ENCODE measurements at places on chromosomes 13 and 19.
A peak's percentile ranks its signal among the peaks of the same experiment; 100 is the strongest.

DNA sequence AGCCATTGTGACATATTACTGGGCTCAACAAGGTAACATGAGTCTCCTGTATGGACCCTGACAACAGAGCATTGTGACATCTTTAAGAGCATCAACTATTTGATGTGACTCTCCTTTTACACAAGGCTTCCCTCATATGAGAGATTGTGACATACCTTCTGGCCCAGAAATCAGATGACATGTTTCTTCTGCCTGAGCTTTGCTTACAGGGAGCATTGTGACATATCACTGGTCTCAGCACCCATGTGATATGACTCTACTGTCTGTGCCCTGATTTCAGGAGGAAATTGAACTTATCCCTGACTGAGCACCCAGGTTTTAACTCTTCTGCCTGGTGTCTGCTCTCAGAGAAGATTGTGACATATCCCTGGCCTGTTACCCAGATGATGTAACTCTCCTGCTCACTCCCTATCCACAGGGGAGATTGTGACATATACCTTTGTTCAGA, 15.9 kb upstream of the ZNF681 start:
- no peak for DNase-seq

- peak; percentile 50 for DNase-seq
These were observed 13.5 kb downstream of the ERVV-2 start for GRCh38 chr19:53057904-53058580.

- peak; percentile 40 for DNase-seq
These were observed 51.6 kb downstream of the SERP2 start for GRCh38 chr13:44425041-44425814.

DNA sequence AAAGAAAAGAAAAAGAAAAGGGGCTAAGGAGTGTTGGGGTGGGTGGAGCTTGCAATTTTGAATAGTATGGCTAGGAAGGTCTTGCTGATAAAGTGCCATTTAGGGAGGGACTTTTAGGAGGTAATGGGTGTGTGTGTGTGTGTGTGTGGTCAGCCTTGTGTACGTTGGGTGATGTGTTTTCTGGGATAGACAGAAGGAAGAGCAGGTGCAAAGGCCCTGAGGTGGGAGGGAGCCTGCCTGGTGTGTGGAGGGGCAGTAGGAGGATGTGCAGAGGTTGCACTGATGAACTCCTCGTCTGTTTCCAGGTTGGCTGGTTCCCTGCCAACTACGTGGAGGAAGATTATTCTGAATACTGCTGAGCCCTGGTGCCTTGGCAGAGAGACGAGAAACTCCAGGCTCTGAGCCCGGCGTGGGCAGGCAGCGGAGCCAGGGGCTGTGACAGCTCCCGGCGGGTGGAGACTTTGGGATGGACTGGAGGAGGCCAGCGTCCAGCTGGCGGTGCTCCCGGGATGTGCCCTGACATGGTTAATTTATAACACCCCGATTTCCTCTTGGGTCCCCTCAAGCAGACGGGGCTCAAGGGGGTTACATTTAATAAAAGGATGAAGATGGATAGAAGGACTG, 30.5 kb upstream of the ADGRE1 start:
- DNase-seq: no peak

- DNase-seq: no peak
These were observed 583 bp downstream of the CCDC61 start for GRCh38 chr19:45995715-45996385.

- DNase-seq: peak; percentile 31
These were observed 182.1 kb downstream of the POSTN start for GRCh38 chr13:37416291-37417059.

DNA sequence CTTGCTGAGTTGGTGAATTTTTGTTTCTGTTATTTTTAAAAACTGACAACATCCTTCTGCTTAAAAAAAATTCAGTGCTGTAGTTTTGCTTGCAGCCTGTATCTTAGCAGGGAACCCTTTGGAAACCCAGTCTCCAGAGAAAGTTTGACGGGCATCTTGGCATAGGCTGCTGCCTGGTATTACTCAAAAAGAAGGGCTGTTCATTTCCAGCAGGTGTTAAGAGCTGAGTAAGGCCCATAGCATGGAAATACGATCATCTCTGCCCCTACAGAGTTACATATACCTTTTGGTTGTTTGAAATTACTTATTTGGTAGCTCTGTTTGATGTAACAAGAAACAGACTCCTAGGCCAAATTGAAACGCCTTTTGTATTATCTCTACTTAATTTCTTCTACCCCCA, 41.5 kb downstream of the URI1 start:
- DNase-seq: no peak

DNA sequence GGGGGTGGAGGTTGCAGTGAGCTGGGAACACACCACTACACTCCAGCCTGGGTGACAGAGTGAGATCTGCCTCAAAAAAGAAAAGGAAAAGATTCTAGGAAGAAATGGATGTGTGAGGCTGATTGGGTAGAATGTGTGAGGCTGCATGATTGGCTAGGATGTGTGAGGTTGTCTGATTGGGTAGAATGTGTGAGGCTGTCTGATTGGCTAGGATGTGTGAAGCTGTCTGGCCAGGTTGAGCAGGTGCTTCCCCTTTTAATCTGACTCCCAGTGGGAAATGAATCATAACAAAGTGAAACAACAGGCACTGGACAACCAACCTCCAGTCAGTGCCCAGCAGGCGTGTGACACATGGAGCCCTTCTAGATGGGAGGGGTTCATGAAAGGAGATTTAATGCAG, 14.7 kb downstream of the C13orf46 start:
- DNase-seq: no peak

GRCh38 chr13:22926748-22927400, 253.9 kb upstream of the SGCG start:
- DNase-seq: no peak

DNA sequence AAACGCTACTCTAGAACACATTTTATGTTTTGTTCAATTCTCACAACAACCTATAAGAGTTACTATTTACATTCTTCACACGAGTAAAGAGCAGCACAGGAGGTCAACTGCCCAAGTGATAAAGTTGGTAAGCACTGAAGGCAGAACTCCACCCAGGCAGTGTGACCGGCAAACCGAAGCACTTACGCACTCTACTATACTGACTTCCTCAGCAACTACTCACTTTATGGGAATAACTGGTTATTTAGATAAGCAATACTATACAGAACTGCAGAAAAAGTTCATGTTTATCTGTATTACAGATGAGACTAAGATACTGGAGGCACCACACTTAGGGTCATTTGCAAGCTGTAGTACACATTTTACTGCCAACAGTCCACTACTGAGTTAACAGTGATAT, 28.8 kb downstream of the FOXO1 start:
- DNase-seq: no peak

DNA sequence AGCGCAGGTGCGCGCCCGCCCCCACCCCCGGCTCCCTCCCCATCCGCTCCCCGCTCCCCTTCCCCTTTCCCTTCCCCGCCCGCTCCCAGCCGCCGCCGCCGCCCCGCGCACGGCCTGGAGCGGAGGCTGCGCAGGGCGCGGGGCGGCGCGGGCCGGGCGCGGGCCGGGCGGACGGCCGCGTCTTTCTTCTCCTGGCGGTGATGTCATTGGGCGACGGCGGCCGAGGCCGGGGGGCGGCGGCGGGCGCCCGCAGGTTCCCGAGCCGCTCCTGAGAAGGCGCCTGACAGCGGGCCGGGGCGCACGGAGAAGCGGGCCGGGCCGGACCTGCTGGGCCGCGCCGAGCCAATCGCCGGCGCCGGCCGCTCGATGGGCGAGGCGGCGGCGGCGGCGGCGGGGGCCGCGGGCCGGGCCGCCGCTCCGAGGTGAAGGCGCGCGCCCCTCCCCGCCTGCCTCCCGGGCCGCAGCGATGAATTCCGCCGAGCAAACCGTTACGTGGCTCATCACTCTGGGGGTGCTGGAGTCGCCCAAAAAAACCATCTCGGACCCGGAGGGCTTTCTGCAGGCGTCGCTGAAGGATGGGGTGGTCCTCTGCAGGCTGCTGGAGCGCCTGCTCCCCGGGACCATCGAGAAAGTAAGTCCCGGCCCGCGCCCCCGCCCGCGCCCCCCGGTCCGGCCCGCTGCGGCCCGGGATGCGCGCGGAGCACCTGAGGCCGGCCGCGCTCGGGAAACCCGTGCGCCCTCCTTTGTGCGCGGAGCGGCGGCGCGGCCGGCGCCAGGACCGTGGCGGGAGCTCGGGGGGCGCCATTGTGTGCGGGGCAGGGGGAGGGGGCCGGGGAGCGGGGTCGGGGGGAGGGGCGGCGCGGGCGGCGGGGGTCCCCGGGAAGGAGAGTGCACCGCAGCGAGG, at the start of gene ARHGEF7:
ARHGEF7 (plus strand) TSS at position 250 of the 904 bp plus-strand sequence; CDS start at position 467, 217 bp downstream.
- DNase-seq: peak; percentile 65

GRCh38 chr19:9323557-9323918, 441 bp upstream of the ZNF559 start:
- DNase-seq: peak; percentile 88

DNA sequence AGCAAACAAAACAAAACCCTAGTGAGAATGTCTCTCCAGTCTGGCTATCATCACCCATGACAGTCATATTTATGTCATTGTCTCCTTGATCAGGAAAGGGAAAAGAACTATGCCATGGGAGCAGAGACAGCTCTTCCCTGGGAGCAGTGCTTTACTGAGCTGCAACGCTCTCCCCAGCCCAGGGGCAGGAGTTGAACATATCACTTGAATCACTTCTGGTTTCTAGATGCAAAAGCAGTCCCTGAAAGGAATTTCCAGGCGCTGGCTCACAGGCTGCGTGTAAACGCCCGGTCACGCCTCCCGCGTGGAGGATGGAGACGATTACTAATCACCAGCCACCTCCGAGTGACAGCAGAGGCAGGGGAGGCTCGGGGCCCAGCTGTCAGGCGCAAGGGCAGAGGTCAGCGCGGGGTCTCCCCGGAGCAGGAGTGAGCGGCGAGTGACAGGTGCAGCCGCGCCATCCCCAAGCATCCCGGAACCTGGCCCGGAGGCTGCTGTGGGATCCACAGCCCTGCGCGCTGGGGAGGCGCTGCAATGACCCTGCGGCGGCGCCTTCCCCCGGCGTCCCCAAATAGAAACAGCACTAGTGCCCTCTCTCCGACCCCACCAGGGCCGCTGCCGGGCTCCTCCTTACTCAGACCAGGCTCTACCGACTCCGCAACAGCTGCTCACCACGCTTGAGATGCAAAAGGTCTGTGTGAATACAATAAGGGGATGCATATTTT, 23.5 kb upstream of the DCLK1 start:
- no peak for DNase-seq

DNA sequence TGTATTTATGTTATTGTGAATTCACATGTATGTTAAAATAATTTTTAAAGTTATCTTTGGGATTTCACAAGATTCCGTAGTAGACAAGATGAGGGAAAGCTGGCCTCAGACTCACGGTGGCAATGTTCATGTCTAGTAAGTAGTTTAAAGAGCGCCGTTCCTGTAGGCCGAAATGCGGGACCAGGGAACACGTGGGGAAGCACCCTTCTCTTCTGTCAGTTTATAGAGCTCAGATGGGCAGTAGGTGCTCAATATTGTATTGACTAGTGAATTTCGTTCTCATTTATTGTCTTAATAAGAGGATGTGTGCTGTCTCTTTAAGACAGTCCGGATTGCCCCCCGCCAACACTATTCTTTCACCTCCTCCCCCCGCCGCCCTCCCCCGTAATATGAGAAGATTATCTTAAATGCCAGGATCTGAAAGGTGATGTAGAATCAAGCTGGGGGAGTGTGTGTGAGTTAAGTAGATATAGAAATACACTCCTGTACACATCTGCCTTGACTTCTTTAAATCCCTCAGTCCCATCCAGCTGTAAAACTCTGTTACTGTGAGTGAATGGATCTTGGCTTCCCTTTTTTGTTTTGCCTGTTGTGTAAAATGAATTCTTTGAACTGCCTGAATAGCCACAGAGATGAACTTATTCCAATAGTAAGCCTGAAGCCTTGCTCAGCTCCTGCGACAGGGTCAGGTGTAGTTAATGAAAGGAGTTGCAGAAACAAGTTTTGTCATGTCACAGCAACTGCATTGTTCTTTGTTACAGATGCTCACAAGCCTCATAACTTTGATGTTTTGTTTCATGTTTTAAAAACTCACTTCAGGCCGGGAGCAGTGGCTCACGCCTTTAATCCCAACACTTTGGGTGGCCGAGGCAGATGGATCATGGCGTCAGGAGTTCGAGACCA, 1.3 kb downstream of the LAMP1 start:
- no peak for DNase-seq

GRCh38 chr19:19257137-19257536, 16.0 kb downstream of the TM6SF2 start:
- DNase-seq: no peak

- DNase-seq: no peak
These were observed 343.9 kb downstream of the PCDH9 start for GRCh38 chr13:66886264-66886663.

GRCh38 chr13:33860526-33860925, 42.6 kb downstream of the RFC3 start:
- no peak for DNase-seq

DNA sequence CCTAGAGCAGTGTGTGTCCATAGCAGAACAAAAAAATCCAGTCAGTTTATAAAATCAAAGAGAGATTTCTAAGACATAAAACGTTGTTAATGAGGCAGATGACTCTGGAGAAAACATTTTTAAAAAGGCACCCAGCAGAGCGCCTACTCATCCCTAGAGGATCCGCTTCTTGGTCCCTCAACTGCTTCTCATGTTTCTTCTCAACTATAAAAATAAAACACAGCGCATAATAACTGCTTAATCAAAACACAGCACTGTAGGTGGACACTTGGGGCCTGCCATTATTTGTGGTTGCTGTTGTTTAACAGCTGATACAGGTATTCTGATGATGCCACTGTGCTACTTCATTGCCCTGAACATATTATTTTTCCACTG, 347.9 kb downstream of the FGF9 start:
- DNase-seq: no peak

- no peak for DNase-seq
These were observed 622 bp downstream of the DNM2 start for GRCh38 chr19:10718205-10719196.

GRCh38 chr19:48484931-48485612, 15.9 kb downstream of the CYTH2 start:
- no peak for DNase-seq

- no peak for DNase-seq
These were observed 10.8 kb downstream of the EDNRB start for GRCh38 chr13:77907666-77908341.

GRCh38 chr13:24135674-24136300, 24.7 kb upstream of the SPATA13 start:
- no peak for DNase-seq

GRCh38 chr19:16613841-16614240, 14.2 kb downstream of the MED26 start:
- no peak for DNase-seq

DNA sequence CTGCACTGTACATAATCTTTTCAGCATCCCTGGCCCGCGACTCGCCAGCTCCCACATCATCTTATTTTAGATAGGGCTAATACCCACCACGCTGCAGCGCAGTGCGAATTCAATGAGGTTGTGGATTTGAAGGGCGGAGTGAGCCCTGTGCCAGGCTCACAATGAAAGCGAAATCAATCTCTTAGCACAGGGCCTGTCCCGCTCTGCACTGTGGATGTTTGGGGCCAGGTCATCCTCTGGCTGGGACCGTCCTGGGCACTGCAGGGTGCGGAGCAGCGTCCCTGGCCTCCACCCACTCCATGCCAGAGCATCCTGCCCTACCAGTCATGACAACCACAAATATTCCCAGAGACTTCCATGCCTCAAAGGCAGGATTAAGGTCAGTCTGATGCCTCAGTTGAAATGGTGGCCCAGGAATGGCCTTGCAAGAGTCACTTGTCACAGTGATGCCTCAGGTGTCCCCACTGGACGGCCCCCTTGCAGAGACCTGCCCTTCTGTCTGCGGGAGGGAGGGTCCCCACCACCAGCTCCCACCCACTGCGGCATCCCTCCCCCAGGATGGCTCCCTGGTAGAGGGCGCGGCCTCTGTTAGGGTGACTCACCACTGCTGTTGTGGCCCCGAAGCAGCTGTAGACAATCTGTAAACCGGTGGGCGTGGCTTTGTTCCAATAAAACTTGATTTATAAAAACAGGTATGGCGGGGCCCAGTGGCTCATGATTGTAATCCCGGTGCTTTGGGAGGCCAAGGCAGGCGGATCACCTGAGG, 5.6 kb downstream of the UHRF1 start:
- DNase-seq: no peak
